ENCODE measurements at places on chromosomes 5 and 9.

GRCh38 chr5:176771102-176771845 is 39.1 kb upstream of the UNC5A start:
- no peak for DNase-seq

GRCh38 chr5:81195335-81195929 is 37.7 kb upstream of the CKMT2 start:
- DNase-seq: no peak

DNA sequence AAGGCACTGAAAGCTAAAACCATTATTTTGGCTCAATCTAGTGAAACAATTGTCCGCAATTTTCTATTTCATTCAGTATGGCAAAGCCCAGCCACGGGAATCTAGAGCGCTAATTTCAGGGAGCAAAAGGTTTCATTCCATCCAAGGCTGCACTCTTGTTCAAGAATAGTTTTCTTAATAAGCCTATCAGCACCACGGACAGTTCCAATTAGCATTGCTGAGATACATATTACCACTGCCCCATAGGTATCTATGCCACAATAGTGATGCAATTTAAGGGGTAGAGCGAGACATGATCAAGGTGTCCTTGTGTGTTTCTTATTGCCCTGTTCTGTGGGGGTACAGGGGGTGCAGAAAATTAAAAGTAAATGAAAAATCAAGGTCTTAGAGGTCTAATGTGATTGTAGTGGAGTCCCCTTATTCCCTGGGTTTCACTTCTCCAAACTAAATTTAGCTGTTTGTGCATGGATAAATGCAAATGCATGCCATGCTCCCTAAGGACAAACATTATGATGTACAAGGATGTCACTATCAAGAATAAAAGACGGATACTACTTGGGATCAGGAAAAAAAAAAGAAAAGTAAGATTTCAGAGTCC is 45.5 kb downstream of the SPOCK1 start:
- DNase-seq: no peak

GRCh38 chr5:14414007-14414406 is 167.6 kb upstream of the OTULINL start:
- DNase-seq: no peak

GRCh38 chr9:25350011-25350410 is 328.2 kb downstream of the TUSC1 start:
- DNase-seq: no peak

DNA sequence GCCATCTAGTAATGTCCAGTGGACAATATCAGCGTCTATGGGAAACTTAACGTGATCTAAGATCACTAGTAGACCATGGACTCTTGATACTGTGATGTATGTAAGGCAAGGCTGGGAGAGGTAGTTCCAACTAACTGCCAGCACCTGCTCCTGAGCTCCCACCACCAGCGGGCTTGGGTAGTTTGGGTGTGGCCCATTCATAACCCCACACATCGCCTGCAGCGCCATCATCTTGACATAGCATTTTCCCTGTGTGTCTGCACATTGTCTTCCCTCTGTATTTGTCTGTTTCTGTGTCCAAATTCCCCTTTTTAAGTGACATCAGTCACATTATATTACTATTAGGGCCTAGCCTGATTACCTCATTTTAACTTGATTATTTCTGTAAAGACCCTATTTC is 28.1 kb upstream of the GSN start:
- DNase-seq: no peak

DNA sequence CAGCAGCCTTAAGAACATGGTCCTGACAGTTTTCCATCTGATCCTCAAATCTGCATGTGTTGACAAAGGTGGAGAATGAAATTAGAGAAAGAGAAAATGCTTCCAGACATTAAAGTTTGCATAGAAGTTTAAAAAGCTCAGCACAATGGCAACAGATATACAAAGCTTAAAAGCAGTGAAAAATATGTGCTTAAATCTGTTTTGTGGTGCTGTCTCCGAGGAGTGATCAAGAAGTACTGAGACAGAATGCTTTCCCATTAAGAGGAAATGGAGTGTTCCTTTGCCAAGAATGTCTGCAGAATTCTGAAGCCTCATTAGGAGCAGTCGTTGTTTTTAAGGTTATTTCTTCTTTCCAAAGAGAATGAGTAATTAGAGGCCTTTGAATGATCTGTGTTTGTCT is 131.4 kb downstream of the MCTP1 start:
- no peak for DNase-seq

- no peak for DNase-seq
Measured at GRCh38 chr5:116942622-116943021, 368.0 kb upstream of the SEMA6A start.

DNA sequence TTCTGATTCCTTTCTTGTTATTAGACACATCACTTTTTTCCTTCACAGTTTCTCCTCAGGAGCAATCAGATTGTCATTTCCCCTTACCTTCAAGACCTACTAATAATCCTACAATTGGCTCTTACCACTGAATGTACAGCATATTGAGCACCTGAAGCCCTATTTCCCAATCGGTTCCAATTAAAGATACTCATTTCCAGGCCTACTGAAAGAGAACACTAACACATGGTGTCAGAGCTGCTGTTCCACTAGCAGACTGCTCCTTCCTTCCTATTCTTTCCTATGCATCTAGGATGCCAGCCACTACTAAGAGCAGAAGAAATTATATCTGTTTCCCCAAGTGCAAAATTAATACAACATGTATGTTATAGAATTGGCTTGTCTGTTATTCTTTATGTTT is 34.6 kb downstream of the SKIC3 start:
- no peak for DNase-seq

DNA sequence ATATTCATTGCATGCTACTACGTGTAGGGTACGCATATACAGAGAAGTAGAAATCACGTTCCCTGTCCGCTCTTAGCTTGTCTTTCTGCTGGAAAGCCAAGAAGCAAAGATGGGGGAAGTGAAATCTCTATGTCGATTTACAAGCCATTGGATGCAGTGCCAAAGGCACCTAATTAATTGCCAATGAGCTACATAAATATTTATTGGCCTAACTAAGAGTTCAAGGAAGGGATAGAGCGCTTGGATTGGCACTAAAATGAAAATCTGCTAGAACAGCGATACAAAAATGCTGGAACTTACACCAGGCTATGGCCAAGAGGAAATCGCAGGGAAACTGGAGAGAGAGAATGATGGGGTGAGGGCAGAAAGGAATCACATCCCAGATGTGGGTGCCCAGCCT is 10.8 kb downstream of the SMIM23 start:
- DNase-seq: no peak

DNA sequence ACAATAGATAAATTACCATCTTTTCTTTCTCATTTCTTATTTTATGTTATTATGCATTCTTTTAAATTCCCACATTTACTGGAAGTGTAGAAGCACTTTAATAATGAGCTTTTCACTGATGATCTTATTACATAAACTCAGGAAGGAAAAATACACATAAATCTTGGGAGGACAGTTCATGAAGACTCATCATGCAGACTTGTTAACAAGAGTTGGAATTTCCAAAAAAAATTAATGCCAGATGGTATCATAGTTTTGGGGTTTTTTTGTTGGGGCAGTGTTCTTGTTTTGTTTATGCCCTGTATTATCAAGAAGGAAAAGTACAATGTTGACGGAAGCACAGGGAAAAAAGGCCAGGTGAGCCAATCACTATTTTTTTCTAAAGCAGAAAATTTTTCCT is 35.1 kb downstream of the CEMIP2 start:
- no peak for DNase-seq

- DNase-seq: no peak
Measured at GRCh38 chr5:123441408-123441807, 18.2 kb upstream of the CEP120 start.

DNA sequence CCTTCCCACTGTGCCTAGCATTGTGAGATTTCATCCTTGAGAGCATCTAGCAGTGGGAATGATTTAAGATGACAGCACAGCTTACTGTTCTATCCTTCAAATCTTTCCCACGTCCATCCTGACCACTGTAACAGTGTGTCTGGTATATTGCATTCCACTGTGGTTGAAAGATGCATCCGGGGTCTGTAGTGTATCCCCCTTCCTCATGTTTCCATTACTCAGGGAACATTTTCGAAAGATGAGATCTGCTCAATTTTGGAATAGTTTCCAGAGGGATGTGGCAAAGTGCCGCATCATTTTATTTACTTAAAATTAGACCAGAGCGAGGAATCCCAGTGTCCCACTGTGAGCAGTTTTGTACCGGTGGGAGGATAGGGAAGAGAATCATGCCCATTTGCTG is 407.1 kb upstream of the PAPPA start:
- no peak for DNase-seq

- no peak for DNase-seq
Measured at GRCh38 chr5:52837068-52837467, 49.4 kb downstream of the ITGA1 start.

DNA sequence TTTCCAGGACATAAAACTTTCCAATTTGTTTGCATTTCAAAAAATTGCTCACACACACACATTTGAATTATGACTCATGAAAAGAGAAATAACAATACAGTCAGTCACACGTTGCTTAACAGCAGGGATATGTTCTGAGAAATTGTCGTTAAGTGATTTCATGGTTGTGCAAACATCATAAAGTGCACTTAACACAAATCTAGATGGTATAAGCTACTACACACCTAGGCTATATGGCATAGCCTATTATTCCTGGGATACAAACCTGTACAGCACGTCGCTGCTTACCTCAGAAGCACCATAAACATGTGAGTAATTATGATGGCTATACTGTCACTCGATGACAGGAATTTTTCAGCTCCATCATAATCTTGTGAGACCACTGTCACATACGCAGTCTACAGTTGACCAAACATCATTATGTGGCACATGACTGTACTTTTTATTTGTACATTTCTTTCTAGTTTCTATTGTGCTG is 378.2 kb downstream of the ACTL7B start:
- DNase-seq: no peak

GRCh38 chr5:1007221-1007680 is 1.4 kb upstream of the NKD2 start:
- no peak for DNase-seq

- no peak for DNase-seq
Measured at GRCh38 chr9:38309324-38310195, 82.9 kb upstream of the ALDH1B1 start.

GRCh38 chr5:154005648-154006047 is 33.1 kb downstream of the FAM114A2 start:
- DNase-seq: no peak

DNA sequence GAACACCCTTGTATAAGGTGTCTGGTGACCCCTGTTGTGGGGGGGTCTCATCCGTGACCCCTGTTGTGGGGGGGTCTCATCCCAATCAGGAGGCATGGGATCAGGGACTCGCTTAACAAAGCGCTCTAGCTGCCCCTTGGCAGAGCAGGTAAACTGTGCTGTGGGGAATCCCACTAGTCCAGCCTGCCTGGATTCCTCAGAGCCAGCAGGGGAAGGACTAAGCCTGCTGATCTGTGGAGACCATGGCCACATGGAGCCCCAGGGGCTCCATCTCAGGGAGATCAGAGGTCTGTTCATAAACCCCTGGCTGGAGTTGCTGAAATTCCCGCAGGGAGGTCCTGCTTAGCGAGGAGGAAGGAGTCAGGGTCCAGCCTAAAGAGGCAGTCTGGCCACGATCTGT is 45.8 kb upstream of the TXNDC8 start:
- no peak for DNase-seq

DNA sequence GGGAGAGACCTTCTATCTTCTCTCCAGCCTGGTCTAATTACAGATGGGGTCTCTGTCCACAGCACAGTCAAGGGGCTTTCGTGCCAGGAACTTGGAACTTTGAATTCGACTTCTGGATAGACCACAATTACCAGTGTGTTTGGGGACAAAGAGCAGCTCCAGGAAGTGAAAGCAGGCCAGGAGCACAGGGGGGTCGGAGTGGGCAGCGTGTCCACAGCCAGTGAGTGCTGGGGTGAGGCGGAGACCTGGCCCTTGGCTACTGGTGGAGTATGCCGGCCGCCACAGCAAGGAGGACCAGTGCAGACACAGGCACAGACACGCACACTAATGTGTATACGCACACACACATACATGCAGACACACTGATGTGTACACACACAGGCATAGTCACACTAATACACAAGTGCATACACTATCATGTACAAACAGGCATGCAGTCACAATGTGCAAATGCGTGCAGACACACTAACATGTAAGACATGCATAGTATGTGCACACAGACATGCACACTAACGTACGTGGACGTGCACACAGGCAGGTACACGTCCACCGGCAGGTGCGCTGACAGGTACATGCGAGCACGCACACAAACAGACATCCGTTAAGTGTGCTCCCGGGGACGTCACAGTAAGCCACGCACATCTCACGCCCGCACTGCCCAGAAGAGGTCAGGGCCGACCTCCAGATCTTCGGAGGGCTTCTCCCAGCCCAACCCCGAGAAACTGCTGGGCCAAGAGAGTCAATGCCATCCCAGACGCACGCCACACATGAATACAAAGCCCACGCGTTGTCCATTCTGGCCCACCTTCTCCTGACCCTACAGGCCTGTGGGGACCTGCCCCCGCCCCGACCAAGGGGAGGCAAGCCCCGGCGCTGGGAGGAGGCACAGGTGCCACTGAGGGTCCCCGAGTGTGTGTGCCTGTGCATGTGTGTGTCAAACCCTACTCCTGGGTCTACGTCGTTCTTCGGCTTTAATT is 46.5 kb downstream of the NKD2 start:
- no peak for DNase-seq

DNA sequence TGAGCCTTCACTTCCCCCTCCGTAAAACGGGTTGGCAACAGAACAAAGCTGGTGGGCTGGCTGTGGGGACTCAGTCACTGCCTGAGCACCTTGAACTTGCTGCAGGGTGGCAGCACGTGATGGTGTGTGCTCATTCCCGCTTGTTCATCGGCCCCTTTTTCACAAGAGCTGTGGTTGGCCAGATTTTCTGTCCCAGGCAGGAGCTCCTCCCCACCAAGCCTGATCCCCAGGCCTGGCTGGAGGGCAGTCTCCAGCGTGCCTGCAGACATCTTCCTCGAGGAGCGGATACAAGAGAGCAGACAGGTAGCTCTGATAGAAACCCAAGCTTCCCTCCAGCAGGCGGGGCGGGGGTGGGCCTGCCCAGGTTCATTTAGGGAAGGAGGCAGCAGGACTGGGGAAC is 61.9 kb upstream of the ORM1 start:
- no peak for DNase-seq

DNA sequence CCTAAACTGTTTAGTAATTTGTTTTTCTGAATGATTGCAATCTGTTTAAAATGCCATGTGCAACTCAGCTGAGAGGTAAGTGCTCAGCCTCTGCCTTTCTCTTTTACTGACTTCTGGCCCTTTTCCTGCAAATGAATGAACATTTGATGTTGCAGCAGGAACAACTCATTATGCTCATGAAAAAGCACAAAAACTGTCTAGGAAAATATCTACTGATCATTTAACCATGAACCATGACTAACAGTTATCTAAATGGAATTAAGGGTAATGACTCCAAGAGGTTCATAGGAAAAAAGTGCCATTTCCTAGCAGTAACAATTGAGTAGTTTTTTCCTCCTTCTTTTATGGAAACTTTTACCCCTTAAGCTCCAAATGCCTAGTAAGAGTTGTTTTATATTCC is 70.6 kb upstream of the ANKH start:
- DNase-seq: no peak

DNA sequence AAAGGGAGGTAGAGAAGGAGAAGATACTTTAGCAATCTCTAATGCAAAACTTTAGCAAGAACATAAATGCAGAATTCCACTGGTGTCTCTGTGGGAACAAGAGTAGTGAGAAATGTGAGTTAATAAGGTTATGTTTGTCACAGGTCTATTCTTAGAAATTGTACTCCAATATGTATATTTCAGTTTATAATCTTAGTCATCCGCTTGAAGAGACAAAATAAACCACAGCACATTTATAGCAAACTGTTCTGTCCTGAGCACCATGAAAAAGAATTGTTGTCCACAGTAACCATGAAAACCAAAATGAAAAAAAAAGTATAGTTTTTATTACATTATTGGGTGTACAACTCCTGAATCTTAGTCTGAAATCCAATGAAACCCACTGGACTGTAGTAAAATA is 93.6 kb upstream of the TSLP start:
- no peak for DNase-seq

Measured in GM12891 (cell line).